ENCODE measurements at places on chromosomes 11 and 22.

GRCh38 chr11:23391031-23391430 lies 530.8 kb upstream of the CCDC179 start:
- DNase-seq: no peak

- DNase-seq: no peak
Measured at GRCh38 chr22:44045145-44045544, 21.0 kb downstream of the PARVB start.

DNA sequence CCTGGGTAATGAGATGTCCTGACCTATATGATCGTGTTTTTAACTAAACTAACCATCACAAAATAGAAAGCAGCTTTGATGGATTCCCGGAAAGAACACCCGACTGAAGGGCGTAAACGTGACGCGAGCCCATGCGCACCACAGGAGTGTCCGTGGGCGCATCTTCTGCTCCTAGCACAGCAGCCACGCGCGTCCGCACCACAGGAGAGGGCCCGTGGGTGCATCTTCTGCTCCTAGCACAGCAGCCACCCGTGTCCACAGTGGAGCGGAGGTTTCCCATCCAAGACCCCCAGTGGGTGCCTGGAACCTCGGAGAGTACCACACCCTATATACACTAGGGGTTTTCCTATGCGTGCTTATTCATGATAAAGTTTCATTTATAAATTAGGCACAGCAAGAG lies 36.1 kb upstream of the NRIP3 start:
- no peak for DNase-seq

DNA sequence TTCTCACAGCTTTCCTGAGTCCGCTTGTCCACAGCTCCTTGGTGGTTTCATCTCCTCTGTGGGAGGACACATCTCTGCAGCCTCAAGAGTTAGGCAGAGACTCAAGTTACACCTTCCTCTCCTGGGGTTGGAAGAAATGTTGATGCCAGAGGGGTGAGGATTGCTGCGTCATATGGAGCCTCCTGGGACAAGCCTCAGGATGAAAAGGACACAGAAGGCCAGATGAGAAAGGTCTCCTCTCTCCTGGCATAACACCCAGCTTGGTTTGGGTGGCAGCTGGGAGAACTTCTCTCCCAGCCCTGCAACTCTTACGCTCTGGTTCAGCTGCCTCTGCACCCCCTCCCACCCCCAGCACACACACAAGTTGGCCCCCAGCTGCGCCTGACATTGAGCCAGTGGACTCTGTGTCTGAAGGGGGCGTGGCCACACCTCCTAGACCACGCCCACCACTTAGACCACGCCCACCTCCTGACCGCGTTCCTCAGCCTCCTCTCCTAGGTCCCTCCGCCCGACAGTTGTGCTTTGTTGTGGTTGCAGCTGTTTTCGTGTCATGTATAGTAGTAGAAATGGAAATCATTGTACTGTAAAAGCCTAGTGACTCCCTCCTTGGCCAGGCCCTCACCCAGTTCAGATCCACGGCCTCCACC lies 11.7 kb downstream of the RASD2 start:
- peak; percentile 82 for DNase-seq

DNA sequence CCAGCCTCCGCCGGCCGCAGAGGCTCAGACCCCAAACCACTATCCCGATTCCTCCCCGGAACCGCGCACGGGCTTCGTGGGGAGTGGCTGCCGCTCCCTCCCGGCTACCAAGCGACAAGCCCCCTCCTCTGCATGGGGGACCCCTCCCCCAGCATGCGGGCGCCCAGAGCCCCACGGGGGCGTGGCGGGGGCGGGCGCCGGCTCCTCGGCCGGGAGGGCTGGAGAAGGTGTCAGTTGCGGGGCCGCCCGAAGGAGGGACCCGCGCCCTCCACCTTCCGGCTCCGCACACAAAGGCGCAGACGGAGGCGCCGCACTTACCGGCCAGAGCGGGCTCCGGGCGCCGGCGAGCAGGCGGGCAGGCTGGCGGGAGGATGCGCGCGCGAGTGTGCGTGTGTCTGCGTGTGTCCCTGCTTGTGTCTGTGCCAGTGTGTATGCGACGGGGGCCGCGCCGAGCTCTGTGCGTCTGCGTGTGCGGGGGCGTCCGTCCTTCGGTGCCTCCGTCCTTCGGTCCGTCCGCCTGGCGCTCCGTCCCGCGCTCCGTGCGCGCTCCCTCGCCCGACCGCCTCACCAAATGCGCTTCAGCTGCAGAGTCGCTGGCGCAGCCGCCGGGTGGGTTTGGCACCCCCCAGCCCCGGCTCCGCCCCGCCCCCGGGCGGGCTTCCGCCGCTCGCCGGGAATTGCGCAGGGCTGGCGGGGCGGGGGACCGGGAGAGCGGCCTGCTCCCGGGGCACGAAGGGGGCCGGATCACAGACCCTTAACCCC lies at the start of gene PTPN5:
Gene PTPN5 (minus strand): TSS at position 592 of the 762 bp plus-strand sequence. CDS start 19,840 bp downstream, outside the sequence.
- no peak for DNase-seq

GRCh38 chr11:117932947-117933346 lies 3.7 kb upstream of the TMPRSS13 start:
- no peak for DNase-seq

- DNase-seq: no peak
Measured at GRCh38 chr22:20319041-20319744, 667 bp downstream of the DGCR6L start.

DNA sequence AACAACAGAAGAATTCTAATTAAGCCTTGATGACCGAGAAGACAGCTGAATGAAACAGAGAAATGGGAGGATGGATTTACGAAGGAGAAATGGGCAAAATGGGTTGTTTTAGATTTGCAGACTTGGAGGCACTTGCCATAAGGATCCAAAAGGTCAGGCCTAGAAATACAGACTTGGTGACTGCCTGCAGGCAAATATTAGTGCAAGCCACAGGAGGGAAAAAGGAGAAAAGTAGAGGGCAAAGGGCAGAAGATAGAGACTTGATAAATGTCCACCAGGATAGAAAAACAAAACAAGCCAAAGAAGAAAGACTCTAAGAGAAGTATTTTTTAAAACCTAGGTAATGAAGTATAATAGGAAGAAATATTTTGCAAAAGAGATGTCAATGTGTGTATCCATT lies 13.1 kb downstream of the CCDC34 start:
- no peak for DNase-seq

DNA sequence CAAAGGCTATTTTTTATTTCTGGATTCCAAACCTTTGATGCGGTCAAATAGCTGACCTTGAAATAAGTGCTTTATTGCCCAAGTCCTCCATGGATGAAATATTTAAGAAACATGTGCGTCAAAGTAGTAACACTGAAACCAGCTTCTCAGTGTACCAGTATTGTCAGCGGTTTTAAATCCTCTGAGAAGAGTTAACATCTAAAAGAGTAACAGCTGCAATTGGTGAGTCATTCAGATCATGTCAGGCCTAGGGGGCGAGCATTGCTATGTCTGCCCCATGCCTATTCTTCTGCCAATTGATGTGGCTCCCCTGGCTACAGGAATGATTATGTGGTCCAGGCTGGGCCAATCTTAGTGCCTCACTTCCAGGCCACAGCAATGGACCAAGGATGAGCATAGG lies 263.3 kb upstream of the SORL1-AS1 start:
- DNase-seq: no peak

GRCh38 chr22:21020802-21021429 lies 6.0 kb downstream of the P2RX6 start:
- DNase-seq: no peak

DNA sequence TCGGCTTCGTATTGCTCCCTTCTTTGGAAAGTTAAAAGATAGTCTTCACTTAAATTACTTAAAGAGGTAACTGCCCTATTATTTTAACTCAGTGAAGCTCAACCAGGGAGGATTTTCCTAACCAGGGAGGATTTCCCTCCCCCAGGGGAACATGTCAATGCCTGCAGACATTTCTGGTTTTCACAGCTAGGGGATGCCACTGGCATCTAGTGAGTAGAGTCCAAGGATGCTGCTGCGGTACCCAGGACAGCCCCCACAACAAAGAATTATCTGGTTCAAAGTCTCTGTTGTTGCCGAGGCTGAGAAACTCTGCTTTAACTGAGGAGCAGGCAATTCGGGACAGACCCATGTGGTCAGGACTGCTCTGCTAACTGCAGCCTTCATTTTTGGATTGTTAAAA lies 82.2 kb downstream of the DEPDC5 start:
- no peak for DNase-seq

GRCh38 chr11:103842795-103843194 lies 193.6 kb upstream of the DDI1 start:
- no peak for DNase-seq
